Activated CD4-positive, alpha-beta T cell treated with anti-CD3 and anti-CD28 coated beads, Interleukin-10, Interleukin-2, amounts not matched to agents 100 ng/mL and 50 ng/mL, durations not matched to agents 16 hours and 8 hours (primary cell): ENCODE measurements at places on chromosomes 1 and 21.

- DNase-seq: no peak
Measured at GRCh38 chr21:42437786-42438185, 34.1 kb downstream of the UBASH3A start.

DNA sequence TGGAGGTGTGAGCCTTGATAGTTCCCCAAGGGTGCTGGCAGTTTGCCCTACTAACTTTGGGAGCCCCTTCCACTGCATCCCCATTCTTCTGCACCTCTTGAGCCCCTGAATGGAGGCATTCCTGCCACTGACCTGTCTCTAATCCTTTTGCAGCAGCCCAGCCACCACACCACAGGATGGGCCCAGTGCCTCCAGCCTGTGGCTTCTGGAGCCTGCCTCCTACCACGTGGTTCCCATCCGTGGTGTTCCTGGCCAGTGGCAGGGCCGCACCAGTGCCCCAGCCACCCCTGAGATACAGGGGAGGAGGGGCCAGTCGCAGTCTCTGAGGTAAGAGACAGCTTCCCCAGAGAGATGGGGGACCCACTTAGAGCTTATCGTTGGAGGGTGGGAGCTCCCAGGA lies 14.4 kb downstream of the INAVA start:
- DNase-seq: no peak

GRCh38 chr1:171434717-171435346 lies 50.5 kb upstream of the PRRC2C start:
- peak; percentile 22 for DNase-seq

- DNase-seq: no peak
Measured at GRCh38 chr1:25848531-25848930, 10.7 kb downstream of the AUNIP start.

GRCh38 chr1:9770298-9770697 lies 53.5 kb downstream of the CLSTN1 start:
- no peak for DNase-seq

DNA sequence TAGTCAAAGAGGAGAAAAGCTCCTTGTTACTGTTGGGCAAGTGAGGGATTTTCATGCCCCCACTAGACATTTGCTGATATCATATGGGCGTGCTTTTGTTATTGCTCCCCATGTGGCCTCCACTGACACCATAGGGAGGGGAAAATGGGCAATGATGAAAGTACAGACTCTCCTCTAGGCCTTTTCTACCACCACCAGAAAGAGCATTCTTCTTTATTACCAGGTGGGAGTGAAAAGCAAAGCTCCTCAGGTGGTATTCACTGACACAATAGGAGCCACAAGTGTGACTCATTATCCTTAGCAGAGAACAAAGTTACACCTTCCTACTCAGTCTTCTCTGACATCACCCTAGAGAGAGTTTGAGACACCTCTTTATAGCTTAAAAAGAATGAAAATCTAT lies 667.1 kb downstream of the LTN1 start:
- no peak for DNase-seq

DNA sequence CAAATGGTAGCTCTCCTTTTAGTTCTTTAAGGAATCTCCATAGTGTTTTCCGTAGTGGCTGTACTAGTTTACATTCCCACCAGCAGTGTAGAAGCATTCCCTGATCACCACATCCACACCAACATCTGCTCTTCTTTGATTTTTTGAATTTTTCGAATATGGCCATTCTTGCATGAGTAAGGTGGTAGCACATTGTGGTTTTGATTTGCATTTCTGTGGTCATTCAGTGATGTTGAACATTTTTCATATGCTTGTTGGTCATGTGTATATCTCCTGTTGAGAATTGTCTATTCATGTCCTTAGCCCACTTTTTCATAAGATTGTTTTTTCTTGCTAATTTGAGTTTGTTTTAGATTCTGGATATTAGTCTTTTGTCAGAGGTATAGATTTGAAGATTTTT lies 84.6 kb upstream of the B3GALT2 start:
- DNase-seq: no peak

DNA sequence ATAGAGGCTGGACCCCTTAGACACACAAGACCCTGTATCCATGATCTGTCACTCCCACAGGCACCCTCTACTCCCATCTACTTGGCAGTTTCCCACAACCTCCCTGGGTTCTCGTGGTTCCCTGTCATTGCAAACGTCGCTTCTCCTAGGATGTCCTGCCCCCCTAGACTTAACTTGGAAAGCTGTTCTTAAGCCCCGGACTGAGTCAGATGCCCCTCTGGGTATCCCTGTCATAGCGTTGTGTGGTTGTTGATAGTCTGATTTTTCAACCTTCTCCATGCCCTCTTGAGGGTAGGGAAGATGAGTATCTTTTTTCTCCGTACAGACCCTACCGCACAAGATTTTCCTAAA lies 11.8 kb downstream of the RCC1 start:
- no peak for DNase-seq

DNA sequence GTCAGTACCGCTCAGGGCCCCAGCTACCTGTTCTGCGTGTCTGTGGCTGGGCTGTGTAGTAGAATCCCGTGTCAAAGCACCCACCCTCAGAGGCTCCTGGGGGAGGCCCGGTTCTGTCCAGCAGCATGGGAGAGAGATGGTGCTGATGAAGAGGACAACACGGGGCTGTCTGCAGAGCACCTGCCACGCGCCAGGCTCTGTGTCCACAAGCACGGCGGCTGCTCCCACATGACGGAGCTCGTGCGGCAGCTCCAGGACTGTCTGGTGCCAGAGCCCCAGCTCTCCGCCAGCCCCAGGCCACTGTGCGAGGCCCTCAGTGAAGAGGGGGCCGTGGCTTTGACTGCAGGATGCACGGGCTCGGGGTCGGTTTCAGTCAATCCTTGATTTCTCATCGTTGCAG lies 42.0 kb upstream of the TSPEAR start:
- no peak for DNase-seq

- DNase-seq: no peak
Measured at GRCh38 chr21:43308101-43308814, 118.7 kb downstream of the SIK1 start.

DNA sequence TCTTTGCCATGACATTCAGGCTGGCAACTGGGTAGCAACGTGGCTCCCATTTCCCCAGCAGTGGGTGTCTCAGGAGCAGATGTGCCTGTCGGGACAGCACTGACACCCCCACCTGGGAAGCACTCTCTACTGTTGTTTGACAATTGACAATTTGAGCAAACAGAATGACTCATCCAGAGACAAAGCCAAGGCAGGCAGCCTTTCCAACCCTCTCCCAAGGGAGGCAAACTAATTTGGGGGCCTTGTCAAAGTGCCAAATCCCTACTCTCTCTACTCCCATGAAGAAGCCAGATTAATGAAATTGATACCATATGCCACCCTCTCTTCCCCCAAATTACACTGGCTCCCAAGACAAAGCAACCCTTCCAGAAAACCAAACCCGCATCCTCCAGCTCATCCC lies 65.6 kb downstream of the GRIK3 start:
- DNase-seq: no peak

GRCh38 chr1:18950401-18951026 lies 6.0 kb downstream of the IFFO2 start:
- DNase-seq: peak; percentile 74

DNA sequence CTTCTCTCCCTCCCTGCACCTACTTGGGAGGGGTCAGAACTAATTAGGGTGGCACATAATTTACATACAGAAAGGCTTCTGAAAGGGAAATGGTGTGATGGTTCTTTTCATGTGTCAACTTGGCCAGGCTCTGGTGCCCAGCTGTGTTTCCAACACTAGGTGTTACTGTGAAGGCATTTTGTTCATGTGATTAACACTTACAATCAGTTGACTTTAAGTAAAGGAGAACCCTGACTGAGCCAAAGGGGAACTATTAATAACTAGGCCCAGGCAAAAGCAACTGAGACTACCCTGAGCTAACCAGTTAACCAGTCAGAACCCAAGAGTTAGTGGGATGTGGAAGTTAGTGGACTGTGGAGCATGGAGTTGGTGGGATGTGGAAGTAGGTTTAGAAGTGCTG lies 114.9 kb downstream of the SEC16B start:
- DNase-seq: no peak

GRCh38 chr1:231507476-231508355 lies 20.8 kb upstream of the TSNAX start:
- peak; percentile 38 for DNase-seq

DNA sequence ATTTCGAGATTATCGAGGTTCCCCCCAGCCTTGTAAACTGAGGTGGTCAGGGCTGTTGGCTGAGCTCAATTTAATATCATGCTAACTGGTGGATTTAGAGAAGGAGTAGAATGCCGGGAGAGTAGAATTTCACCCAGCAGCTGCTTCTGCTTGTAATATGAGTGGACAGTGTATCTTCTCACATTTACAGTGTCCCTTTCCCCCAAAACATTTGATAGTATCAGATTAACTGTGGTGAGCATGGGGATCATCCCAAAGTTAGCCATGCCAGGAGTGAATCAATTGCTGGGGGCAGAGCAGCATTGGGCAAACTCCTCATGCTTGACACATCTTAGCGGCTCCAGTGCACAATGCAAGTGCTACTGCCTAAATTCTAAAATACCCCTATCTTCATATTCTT lies 9.2 kb upstream of the PPFIA4 start:
- no peak for DNase-seq

GRCh38 chr1:175390081-175390481 lies 197.5 kb upstream of the KIAA0040 start:
- no peak for DNase-seq

GRCh38 chr1:33287317-33287716 lies 31.0 kb downstream of the ZNF362 start:
- no peak for DNase-seq

- DNase-seq: no peak
Measured at GRCh38 chr1:1430114-1430982, 5.1 kb upstream of the VWA1 start.

DNA sequence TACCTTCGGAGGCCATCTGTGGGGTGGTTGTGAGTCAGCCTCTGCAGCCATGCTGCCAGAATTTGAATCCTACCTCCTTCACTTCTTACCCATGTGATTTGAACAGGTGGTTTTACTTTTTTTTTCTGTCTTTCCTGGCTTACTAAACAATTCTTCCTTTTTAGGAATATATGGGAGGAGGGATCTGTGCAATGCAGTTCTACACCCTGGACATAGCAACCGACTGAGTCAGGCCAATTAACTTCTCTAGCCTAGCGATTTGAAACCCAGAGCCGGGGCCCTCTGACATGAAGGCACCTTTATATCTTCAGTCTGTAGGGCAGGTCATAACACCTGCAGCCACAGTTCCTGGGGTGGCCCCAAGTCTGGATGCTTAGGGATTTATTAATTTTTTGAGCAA lies 83.6 kb downstream of the ST6GALNAC3 start:
- DNase-seq: no peak
